ENCODE measurements at places on chromosomes 11 and 22.

- peak; percentile 72 for DNase-seq
These were observed 587 bp downstream of the SLC25A22 start for GRCh38 chr11:797296-798092.

DNA sequence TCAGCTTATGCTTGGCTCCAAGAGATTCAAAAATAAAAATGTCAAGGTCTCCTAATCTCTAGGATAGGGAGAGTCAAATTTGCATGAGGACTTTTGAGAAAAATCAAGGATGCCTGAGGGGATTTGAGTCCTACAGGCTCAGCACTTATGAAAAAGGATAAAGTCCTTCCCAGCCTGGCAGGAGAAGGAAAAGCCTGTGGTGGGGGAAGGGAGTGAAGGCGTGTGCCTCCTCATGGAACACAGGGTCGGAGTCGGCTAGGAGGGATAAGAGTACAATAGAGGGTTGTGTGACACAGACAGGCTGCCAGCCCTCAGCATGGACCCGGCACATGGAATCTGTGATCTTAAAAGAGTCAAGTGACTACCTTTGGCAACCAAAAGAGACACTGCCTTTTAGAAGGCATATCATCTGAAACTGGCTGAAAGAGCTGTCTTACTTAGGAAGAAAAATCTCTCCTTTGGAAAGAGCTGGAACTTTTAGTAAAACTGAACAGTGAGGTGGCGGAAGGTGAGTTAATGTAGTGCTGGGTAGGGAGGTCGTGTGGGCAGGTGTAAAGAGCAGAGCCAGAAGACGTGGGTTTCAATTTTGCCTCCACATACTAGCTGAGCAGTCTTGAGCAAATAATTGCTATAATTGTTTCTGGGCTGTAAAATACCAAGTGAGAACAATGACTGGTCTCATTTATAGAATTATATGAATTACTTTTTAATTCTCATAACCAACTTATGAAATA is 58.8 kb upstream of the RDX start:
- no peak for DNase-seq

DNA sequence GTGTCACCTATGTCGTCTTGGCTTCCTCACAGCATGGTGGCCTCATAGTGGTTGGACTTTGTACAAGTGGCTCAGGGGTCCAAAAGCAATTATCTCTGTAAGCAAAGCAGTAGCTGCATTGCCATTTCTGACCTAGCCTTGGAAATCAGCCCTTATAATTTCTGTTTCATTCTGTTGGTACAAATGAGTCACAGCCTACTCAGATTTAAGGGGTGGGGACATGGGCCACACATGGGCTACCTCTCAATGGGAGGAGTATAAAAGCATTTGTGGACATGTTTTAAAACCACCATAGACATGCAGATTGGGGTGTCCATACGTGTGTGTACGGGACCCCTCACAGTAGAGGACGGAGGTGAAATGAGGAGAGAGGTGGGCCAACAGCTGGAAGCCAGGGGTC is 41.6 kb downstream of the CHRDL2 start:
- DNase-seq = no peak

GRCh38 chr22:19175026-19175601 is 3.4 kb downstream of the SLC25A1 start:
- no peak for DNase-seq

Measured in WTC11 (cell line).